ENCODE measurements at places on chromosomes 13 and 19.

DNA sequence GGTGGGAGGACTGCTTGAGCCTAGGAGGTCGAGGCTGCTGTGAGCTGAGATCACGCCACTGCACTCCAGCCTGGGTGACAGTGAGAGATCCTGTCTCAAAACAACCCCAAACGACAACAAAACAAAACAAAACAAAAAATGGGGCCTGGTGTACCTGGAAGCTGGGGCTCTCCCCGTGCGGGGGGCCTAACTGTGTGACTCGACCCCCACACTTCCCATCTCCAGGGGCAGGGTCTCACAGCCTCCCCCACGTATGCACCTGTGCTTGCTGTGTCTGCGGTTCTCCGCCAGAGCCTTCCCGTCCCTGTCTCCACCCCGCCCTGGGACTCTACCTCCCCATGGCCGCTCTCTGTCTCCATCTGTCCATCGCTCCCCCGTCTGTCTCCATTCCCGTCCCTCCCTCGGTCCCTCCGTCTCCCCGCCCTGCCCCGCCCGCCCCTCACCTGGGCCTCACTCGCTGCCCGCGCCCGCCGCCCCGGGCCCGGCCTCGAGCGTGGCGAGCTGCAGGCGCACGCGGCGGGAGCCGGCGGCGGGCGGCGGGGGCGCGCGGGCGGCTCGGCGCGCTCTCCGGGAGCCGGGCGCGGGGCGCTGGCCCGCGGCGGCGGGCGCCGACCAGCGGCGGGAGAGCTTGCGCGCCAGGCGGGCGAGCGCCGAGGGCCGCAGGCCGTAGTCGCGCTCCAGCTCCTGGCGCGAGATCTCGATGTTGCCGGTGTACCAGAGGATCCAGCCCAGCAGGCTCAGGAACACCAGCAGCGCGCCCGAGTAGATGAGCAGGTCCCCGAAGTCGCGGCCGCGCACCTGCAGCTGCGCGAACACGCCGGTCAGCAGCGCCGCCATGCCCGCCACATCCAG lies 587 bp downstream of the TMEM238 start:
- DNase-seq: no peak

DNA sequence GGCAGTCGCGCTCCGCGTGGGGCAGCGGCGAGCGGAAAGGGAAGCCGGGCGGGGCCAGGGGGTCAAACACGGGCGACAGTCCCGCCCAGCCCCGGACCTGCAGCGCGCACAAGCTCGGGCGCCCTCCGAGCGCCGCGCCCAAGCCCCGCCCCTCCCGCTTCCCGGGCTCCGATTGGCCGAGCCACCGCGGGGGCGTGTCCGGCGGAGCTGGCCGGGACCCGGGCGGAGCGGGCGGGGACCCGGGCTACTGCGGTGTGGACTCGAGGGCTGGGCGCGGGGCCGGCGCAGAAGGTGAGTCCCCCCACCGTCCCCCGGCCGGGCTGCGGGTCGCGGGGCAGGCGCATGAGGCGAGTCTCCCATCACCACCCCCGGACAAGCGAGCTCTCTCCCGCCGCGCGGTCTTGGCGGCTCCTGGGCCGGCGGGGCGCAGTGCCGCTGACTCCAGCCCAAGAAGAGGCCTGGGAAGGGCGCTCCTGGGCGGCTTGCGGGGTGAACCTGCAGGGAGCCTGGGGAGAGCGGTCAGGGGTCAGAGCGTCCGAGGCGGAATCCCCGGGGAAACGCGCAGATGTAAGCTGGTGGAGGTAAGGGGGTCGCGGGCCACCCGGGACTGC lies at the start of gene PLEKHF1:
TSS of gene PLEKHF1 (plus strand) at position 247 of the 611 bp plus-strand sequence. CDS start 8,379 bp downstream, outside the sequence.
- peak; percentile 74 for DNase-seq

- DNase-seq: no peak
Measured at GRCh38 chr19:44856421-44857083, 10.5 kb downstream of the NECTIN2 start.

DNA sequence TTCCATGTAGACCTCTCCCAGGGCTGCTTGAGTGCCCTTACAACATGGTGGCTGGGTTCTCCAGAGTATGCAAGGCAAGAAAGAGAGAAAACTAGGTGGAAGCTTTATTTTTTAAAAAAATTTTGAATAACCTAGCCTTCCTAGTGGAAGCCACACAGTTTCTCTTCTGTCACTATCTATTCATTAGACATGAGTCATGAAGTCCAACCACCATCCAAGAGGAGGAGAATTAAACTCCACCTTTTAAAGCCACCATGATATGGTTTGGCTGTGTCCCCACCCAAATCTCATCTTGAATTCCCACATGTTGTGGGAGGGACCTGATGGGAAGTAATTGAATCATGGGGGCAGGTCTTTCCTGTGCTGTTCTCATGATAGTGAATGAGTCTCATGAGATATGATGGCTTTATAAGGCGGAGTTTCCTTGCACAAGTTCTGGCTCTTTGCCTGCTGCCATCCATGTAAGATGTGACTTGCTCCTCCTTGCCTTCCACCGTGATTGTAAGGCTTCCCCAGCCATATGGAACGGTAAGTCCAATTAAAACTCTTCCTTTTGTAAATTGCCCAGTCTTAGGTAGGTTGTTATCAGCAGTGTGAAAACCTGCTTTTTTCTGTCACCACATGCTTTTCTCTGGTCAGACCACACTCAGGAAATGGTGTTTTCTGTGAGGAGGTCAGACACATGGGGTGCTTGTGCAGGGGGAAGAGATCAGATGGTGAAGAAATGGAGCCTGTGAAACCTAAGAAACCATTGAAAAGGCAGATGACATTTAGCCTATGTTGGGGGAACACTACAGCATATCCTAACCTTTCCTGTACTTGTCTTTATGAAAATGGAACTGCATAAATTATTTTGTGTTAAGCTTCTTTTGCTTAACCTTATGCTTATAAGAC lies 57.7 kb downstream of the ANKRD10 start:
- DNase-seq: no peak

- no peak for DNase-seq
Measured at GRCh38 chr19:53864308-53864836, 3.3 kb upstream of the MYADM start.

GRCh38 chr13:112615391-112615790 lies 27.4 kb upstream of the TUBGCP3 start:
- DNase-seq: no peak

- no peak for DNase-seq
Measured at GRCh38 chr13:114068656-114069318, 63.6 kb downstream of the RASA3 start.

- DNase-seq: no peak
Measured at GRCh38 chr13:113084094-113084942, 21.3 kb upstream of the F7 start.

DNA sequence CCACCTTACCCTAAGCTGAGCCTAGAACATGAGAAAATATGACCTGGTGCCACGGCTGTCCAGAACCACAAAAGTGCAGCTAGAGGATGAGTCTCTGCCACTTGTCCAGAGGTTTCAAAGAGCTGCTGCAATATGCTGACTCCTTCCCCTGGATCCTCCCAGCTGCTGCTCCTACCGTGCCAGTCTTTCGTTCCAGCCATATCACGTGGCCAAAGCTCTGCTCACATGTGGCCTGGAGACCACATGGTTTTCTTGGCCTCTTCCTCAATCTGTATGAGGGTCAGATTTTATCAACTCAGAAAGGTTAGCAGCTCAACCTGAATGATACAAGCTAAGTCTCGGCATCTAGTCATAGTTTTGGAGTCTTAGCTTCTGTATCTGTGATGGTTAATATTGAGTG lies 3.2 kb upstream of the SACS start:
- no peak for DNase-seq

GRCh38 chr13:98570929-98571372 lies 6.0 kb downstream of the STK24 start:
- DNase-seq: peak; percentile 24

GRCh38 chr13:39616087-39616694 lies 13.2 kb upstream of the LHFPL6 start:
- peak; percentile 22 for DNase-seq

DNA sequence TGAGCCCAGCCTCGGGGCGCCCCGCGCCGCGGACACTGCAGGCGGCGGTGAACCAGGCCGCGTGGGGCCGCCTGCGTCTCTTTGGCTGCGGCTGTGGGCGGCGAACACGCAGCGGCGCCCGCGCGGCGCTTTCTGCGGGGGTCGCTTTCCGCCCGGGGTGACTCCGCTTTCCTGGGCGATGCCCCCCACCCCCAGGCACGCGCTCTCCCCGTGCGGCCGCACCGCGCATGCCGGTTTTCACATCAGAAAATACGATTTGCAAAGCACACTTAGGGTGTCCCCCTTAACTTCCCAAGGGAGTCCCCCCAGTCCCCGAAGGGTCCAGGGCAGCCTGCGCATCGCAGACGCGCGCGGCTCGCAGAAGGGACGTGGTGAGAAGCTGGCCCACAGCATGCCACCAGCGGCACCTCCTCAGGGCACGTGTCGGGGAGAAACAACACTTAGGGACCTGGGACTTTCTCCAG lies 5.3 kb downstream of the F7 start:
- DNase-seq: no peak

DNA sequence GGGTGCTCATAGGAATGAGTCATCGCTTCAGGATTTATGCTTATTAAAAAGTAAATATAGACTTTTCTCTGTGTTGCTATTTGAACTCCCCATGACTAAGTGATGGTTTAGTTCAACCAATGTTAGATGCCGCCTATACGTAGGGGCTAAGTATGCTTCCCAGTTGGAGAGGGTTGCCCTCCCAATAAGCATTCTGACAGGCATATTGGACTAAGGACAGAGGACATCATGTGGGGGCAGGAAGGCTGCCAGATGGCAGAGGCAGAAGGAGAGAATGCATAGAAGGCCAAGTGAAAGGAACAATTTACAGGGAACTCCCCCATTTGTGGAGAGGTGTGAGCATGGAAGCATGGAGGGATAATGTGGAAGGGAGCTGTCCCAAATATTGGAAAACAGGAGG lies 318.4 kb upstream of the OBI1 start:
- DNase-seq: no peak

GRCh38 chr13:34578471-34578870 lies 363.6 kb upstream of the NBEA start:
- no peak for DNase-seq

DNA sequence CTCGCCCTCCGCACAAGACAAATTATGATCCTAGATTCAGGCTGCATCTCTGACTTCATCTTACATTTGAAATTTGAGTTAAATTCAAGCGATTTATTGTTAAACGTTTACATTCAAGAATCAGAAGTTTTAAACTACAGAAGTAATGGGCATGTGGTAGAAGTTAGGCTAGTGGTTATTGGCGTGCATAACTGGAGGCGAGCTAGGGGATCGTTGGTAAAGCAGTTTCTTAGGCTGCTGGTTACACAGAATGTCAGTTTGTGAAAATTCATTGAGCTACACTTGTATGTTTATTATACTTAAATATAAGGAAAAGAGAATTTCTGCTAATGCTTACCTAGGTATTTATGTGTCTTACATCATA lies 733 bp upstream of the CDX2 start:
- no peak for DNase-seq

DNA sequence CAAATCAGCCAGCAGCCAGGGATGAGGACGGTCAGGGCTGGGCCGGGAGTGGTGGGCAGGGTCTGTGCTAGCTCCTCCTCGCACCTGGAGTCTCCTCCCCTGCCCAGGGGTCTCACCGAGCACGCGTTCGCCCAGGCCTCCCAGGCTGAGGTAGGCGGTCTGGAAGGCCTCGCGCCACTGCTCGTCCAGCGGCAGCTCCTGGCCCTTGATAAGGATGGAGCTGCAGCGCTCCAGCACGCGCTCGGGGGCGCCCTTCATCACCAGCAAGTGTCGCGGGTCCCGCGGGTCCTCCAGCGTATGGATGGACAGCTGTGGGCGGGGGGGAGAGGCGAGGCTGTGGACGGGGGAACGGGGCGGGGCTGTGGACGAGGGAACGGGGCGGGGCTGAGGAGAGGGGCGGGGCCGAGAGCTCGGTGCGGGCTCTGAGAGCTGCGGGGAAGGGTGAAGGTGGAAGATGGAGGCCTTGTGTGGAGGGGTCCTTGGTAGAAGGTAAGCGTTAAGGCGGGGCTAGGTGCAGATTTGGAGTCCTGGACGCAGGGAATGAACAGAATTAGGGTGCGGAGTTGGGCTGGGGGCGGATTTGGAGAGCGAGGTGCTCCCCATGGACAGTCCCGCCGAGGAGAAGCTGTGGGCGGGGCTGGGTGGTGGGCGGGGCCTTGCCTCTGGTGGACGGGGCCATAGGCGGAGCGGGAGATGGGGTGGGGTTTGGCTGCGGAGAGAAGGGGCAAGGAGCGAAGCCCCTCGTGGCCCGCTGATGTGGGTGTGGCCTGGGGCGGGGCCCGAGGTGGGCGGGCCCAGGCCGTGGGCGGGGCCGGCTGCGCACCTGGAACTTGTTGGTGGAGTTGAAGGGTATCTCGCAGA lies 5.7 kb downstream of the ATP4A start:
- DNase-seq: peak; percentile 31

GRCh38 chr13:43364210-43365038 lies 341.0 kb downstream of the DNAJC15 start:
- no peak for DNase-seq

GRCh38 chr19:50897191-50897607 lies 14.0 kb downstream of the KLK4 start:
- no peak for DNase-seq

DNA sequence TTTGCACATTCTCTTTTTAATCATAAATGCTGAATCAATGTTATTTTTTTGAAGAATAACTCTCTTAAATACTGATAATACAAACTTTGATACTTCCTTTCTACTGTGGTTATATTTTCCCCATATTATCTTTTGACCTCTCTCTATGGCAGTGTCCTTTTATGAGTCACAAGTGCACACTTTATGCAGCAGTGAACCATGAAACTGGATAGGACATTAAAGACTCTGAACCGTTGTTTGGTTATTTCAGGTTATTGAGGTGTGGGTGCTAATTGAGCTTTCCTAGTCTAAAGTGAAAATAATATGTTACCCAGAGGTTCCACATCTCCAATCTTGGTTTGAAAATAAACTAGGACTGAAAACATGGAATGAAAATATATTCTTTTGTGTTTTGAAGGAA lies 71.4 kb downstream of the DGKH start:
- DNase-seq: no peak

DNA sequence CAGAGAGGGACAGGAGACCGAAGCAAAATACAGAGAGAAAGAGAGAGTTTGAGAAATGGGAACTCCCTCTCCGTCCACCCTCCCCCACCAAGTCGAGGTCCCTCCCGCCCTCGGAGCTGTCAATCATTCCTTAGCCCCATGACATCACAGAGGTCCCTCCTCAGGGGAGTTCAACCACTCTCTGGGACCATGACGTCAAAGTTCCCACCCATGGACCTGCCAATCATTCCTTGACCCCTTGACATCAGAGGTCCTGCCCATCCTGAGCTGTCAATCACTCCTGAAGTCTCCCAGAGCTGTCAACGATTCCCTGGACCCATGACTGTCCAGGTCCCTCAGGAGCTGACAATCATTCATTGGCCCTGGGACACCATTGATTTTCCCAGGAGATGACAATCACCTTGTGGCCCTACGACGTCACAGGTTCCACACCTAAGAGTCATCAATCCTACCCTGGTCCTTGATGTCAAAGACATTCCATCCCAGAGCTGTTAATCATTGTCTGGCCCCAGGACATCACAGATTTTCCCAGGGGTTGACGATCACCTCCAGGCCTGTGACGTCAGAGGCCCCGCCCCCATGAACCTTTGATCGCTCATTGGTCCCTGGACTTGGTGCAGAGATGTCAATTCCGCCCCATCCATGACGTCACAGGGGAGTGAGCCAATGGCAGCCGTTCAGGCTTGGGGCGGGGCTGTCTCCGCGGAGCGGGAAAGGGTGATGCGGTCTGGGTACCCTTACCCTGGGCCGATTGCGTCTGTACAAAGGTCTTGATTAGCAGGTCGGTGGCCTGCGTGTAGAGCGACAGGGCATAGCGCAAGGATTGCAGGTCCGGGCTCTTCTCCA lies 61.7 kb downstream of the COLGALT1 start:
- no peak for DNase-seq

- no peak for DNase-seq
Measured at GRCh38 chr13:91368101-91368500, 20.6 kb downstream of the MIR17HG start.
